ENCODE measurements at places on chromosomes 3 and 15.

GRCh38 chr3:139715743-139716360 is 38.1 kb upstream of the NMNAT3 start:
- no peak for DNase-seq

GRCh38 chr3:62708638-62709373 is 166.4 kb downstream of the CADPS start:
- no peak for DNase-seq

- DNase-seq, result no peak
These were observed 247.8 kb downstream of the VPS13C start for GRCh38 chr15:61812476-61812875.

DNA sequence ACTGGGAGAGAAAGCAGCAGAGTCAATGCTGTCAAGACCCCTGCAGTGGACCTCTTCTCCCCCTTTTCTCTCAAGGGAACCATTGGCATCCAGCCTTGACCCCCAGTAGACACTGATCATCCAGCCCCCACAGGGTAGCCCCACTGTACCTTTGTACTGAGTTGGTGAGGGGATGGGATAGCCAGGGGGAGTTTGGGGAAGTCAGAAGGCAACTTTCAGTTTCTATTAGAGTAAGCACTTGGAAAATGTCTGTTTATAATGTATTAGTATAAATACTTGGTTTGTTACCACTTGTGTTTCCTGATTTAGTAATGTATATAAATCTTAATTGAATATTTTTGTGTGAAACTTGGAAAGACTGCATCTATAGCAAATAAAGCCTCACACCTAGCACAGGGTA is 25.0 kb downstream of the DAG1 start:
- no peak for DNase-seq

GRCh38 chr15:74270854-74271520 is 34.9 kb downstream of the CCDC33 start:
- no peak for DNase-seq

DNA sequence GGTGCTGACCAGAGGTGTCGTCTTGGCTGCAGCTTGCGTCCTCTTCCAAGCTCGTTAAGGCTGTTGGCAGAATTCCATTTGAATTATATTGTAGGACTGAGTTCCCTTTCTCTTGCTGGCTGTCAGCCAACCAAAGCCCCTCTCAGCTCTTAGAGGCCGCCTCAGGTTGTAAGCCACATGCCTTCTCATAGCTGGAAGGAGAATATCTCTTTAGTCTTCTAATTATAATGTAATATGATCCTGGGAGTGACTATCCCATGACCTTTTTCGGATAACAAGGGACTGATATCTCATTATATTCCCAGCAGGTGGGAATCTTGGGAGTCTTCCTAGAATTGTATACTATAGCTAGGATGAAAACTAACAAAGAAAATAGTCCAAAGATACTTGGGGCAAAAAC is 4.8 kb downstream of the SCG5 start:
- DNase-seq, result no peak

- DNase-seq, result no peak
These were observed 33.6 kb downstream of the SLC6A20 start for GRCh38 chr3:45762647-45763302.

DNA sequence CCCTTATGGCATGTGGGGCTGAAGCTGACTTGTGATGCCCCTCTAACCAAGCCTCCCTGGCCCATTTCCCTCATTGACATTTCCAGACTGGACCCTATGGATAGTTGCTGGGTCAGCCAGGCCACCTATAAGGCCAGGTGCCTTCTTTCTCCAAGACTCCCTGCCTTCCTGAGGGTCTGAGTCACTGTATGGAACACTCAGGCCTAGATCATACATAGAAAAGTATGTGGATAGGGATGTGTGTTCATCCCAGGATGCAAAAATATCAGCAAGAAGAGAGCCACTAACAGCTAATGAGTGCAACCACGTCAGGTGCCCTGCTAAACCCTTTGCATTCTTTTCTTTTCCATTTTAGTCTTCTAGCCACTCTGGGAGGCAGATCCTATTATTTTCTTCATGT is 168.4 kb upstream of the WNT5A start:
- no peak for DNase-seq

DNA sequence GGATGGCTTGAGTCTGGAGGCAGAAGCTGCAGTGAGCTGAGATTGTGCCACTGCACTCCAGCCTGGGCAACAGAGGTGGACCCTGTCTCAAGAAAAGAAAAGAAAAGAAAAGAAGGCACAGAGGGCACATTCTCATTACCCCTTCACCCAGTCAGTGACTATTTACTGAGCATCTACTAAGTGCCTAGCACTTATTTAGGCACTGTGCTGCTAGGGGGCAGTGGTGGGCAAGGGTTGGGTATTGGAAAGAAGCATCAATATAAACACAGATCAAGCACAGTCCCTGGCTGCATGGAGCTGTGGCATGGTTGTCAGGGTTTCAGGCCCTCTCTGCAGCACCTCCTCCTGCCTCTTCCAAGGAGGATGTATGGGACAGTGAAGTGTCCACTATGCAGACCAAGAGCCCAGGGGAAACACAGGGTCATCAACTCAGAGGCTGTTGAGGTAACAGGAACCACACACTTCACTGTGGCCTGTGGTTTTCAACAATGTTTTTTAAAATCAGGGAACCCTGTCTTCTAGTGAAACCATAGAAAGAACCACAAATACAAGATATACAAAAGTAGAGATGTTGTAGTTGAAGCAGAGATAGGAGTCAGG is 138.5 kb downstream of the RAB11A start:
- no peak for DNase-seq

GRCh38 chr3:44761101-44761423 is 357 bp downstream of the KIAA1143 start:
- DNase-seq, result no peak

DNA sequence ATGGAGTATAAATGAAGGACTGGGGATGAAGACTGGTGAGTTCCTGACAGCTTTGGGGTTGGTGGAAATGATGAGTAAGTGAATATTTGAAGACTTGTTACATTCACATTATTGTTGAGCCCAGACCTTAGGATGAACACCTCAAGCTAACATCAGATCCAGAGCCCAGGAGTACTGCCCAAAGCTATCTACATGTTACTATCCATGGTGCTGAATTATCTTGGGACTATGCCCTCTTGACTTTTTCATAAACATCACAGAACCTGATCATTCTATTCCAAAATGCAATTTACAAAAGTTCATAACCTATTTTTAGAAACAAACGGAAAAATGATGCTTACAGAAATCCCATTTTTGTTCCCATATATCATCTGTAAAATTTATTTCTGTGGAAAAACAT is 613.3 kb downstream of the TUSC7 start:
- DNase-seq, result no peak

DNA sequence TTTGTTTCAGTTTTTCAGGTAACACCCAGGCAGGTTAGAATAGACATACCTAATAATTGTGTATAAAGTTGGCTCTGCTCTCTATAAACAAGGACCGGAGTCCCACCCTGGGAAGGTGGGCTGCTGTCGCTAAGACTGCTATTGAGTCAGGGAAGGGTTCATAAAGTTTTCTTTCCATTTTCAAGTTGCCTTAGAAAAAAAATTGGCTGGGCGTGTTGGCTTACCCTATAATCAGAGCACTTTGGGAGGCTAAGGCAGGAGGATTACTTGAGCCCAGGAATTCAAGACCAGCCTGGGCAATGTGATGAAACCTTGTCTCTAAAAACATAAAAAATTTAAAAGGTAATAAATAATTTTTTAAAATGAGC is 11.3 kb upstream of the PIAS1 start:
- DNase-seq, result no peak

DNA sequence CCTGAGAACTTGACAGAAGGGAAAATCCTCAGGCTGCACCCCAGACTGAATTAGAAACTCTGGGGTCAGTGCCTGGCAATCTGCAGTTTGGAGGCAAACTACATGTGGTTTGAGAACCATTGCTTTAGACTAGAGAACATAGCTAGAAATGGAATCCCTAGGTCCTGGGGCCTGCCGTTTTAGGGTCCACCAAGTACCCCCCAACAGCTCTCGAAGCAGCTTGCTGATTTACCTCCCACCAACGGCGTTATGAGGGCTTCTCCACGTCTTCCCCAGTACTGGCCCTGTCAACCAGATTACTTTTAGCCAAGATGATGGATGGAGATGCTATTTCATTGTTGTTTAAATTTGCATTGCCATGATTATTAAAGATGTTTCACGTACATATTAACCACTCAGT is 272.5 kb downstream of the XXYLT1 start:
- no peak for DNase-seq

GRCh38 chr3:107271787-107272387 is 105.4 kb upstream of the CCDC54 start:
- DNase-seq, result no peak

DNA sequence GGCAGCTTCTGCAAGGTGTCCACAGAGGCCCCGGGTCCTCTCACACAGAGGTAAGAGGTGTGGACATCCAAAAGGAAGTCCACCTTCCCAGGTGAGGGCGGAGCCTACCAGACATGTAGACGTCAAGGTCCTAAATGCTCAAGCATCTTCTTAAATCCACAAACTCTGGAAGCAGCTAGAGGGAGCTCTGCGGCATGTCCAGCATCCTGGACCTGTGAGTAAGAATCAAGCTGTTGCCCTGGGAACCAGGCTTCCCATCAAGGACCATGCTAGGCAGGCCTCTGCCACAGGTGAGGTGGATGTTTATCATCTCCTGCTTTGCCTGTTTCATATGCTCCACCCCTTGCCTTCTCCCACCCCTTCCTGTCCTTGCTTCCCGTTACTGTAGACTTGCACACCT is 368.2 kb downstream of the GABRG3 start:
- DNase-seq, result no peak

DNA sequence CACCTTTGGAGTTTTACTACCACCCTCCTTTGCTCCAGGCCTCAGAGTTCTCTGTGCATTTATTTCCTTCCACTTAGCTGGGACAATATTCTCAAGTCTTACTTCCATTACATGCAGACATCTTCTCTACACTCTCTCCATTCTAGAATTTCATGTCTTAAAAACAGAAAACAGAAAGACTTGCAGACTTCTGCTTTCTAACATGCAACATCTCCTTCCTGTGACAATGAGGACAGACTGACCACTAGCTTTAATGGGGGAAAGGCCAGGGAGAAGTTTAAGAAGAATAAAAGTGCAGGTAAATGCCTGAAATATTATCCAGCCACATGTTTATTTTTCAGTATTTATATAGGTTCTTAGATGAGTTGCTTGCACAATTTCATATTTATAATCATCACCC is 17.1 kb upstream of the CSTA start:
- no peak for DNase-seq

DNA sequence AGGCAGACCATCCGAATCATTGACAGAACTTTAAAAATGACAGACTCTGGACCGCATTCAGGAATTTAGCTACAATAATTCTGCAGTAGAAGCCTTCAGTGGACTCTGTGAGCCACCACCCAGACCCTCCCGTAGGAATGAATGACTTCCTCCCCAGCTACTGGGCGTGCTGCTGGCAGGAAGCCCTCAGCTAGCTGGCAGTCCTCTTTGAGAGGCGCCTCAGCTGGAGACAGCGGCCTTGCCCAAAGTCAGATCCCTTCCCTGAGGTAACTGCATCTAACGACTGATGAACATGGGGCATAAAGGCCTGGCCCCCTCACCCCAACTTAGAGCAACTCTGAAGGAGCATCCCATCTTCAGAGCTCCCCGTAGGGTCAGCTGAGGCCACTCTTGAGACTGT is 25.8 kb downstream of the CRABP1 start:
- no peak for DNase-seq

GRCh38 chr15:42233107-42233506 is 25.0 kb upstream of the VPS39 start:
- no peak for DNase-seq
